ENCODE measurements at places on chromosomes 2 and 18.
A peak's percentile ranks its signal among the peaks of the same experiment; 100 is the strongest.

- H3K36me3 ChIP-seq, result no peaks in the 10 kb centered on the region
- no peak overlapping the region for H3K27ac ChIP-seq
- no peaks in the 10 kb centered on the region for H3K27me3 ChIP-seq
These were observed 19.5 kb upstream of the REG3A start for GRCh38 chr2:79179036-79179435.

GRCh38 chr2:225337183-225337582, 62.3 kb upstream of the NYAP2 start:
- no peaks in the 10 kb centered on the region for H3K36me3 ChIP-seq
- H3K27ac ChIP-seq, result no peak overlapping the region
- H3K27me3 ChIP-seq, result no peaks in the 10 kb centered on the region
- no peaks in the 10 kb centered on the region for H3K4me1 ChIP-seq
- H3K4me3 ChIP-seq, result no peak overlapping the region

- DNase-seq, result no peak
- H3K27me3 ChIP-seq, result no peaks in the 10 kb centered on the region
- H3K27ac ChIP-seq, result peak overlapping the region; percentile 75
- H3K36me3 ChIP-seq, result peaks cover 6% of the 10 kb centered on the region
- peak overlapping the region; percentile 89 for H3K4me3 ChIP-seq
- peaks cover 12% of the 10 kb centered on the region for H3K4me1 ChIP-seq
These were observed 2.5 kb downstream of the SP3 start for GRCh38 chr2:173962583-173963110.

GRCh38 chr2:36701391-36701795, 4.9 kb downstream of the VIT start:
- peaks cover 43% of the 10 kb centered on the region for H3K4me1 ChIP-seq
- no peak overlapping the region for H3K27ac ChIP-seq
- H3K27me3 ChIP-seq, result no peaks in the 10 kb centered on the region
- no peak for DNase-seq
- H3K36me3 ChIP-seq, result no peaks in the 10 kb centered on the region

GRCh38 chr2:77520641-77521547, 1.3 kb downstream of the LRRTM4 start:
- no peaks in the 10 kb centered on the region for H3K27me3 ChIP-seq
- no peak overlapping the region for H3K4me3 ChIP-seq
- no peak for DNase-seq

GRCh38 chr18:13390711-13391110, 172.2 kb downstream of the LDLRAD4 start:
- no peak overlapping the region for H3K4me3 ChIP-seq
- peak; percentile 45 for DNase-seq
- no peaks in the 10 kb centered on the region for H3K36me3 ChIP-seq
- H3K27ac ChIP-seq, result no peak overlapping the region
- H3K27me3 ChIP-seq, result peaks cover 2% of the 10 kb centered on the region

DNA sequence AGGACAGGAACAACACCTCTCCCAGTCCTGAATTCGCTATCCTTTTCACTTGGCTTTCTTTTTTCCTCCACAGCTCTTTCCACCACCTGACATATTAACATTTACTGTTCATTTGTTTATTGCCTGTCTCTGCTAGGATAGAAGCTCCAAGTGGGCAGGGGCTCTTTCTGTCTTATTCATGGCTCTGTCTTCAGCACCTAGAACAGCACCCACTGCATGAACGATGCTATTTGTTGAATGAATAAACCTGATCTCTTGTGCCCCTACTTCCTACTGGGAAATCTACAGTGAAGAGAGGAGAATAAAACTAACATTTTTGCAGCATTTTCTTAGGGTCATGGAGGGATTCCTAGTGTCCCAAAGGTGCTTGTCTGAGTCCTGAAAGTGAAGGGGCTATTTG, 24.4 kb upstream of the GAREM2 start:
- no peak overlapping the region for H3K27ac ChIP-seq
- peak; percentile 18 for DNase-seq
- H3K27me3 ChIP-seq, result peaks cover 7% of the 10 kb centered on the region
- H3K36me3 ChIP-seq, result no peaks in the 10 kb centered on the region
- H3K4me3 ChIP-seq, result no peak overlapping the region
- H3K4me1 ChIP-seq, result peaks cover 6% of the 10 kb centered on the region

GRCh38 chr2:191318037-191318728, 73.0 kb downstream of the MYO1B start:
- peak overlapping the region; percentile 79 for H3K27ac ChIP-seq
- H3K36me3 ChIP-seq, result peaks cover under 1% of the 10 kb centered on the region
- H3K4me1 ChIP-seq, result peaks cover 66% of the 10 kb centered on the region
- DNase-seq, result peak; percentile 55
- no peaks in the 10 kb centered on the region for H3K27me3 ChIP-seq

GRCh38 chr2:234330902-234331301, 166.0 kb downstream of the ARL4C start:
- no peak overlapping the region for H3K4me3 ChIP-seq
- no peaks in the 10 kb centered on the region for H3K36me3 ChIP-seq
- H3K27ac ChIP-seq, result no peak overlapping the region

- H3K4me3 ChIP-seq, result no peak overlapping the region
- peaks cover 4% of the 10 kb centered on the region for H3K4me1 ChIP-seq
- no peaks in the 10 kb centered on the region for H3K27me3 ChIP-seq
- no peak overlapping the region for H3K27ac ChIP-seq
These were observed 46.7 kb downstream of the ARHGAP28 start for GRCh38 chr18:6776188-6776587.

DNA sequence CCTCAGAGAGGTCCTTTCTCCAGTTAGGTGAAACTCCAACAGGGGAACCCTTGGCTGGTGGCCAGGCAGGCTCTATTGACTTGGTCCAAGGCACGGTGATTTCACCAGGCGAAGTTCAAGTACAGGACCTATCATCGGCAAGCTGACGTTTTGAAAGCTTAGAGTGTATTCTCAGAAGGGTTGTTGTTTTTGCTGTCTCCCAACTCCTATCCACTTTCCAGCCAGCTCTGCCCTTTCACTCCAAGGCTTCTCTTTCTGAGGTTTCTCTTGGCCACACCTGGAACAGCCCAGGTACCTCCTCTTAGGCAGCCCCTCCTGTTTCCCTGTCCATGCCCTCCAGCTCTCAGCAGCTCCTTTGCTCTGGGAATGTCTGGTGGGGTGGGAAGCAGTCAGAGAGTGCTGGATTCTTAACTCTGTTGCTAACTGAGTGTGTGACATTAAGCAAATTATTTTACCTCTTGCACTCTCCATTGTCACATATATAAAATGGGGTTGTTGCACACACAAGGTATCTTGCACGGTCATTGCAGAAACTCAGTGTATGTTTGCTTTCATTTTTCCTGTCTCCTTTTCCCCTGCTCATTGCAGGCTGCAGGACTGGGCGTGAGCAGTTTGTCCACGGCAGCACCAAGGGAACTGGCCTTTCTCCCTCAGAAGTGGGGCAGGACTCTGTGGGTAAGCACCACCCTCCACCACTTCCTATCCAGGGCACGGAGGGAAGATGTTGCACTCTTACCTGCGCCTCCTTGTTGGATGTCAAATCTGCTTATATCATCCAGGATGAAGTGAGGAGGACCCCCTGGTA, 30.2 kb downstream of the CAPN13 start:
- H3K4me3 ChIP-seq, result no peak overlapping the region
- no peaks in the 10 kb centered on the region for H3K36me3 ChIP-seq

DNA sequence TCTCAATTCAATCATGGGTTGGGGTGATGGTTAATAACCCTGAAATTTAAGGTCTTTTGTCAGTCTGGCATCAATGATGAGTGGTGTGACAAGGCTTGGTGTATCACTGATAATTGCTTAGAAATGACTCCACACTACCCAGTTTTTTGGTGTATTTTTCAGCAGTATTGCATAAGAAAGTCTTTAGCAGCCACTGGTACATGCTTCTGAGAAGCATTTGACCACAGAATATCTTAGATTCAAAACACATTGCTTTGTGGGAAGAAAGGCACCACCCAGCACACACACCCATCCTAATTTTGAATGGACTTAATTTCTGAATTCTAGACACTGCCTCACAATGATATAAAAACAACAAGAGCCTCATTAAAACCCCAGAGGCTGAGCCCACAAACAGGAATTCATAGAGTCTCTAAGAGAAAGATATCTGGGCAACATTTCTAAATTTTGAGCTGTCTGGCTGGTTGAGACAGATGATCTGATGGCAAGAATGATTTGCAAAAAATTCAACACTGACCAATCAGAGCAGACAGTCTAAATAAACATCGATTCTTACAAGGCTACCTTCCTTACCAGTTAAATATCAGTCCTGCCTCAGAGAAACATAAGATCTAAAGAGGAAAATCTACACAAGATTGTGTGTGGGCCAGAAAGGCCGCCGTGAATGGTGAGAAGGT, 114.7 kb upstream of the CYP1B1 start:
- H3K4me3 ChIP-seq, result no peak overlapping the region
- DNase-seq, result peak; percentile 75
- peaks cover 27% of the 10 kb centered on the region for H3K4me1 ChIP-seq

DNA sequence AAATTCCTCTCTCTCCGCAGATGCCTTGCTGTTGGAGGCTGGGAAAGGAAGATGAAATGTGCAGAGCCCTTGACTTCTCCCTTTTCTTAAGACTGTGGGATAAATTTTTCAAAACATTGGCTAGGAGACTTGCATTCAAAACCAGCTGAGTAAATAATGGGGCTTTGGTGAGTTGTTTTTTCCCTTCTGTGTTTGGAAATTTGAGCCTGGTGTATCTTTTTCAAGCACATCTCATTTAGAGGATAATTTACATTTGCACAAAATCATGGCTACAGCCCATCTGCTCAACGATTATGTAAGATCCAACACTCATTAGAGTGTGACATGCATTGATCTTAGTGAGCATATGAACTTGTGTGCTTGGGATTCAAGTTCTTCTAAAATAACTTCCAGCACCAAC, 112.1 kb upstream of the ATP8B1 start:
- no peak overlapping the region for H3K27ac ChIP-seq
- DNase-seq, result no peak
- H3K36me3 ChIP-seq, result no peaks in the 10 kb centered on the region

- no peak overlapping the region for H3K4me3 ChIP-seq
- no peaks in the 10 kb centered on the region for H3K36me3 ChIP-seq
- DNase-seq, result no peak
- no peaks in the 10 kb centered on the region for H3K4me1 ChIP-seq
These were observed 52.7 kb upstream of the LAMA1 start for GRCh38 chr18:7170292-7170691.

DNA sequence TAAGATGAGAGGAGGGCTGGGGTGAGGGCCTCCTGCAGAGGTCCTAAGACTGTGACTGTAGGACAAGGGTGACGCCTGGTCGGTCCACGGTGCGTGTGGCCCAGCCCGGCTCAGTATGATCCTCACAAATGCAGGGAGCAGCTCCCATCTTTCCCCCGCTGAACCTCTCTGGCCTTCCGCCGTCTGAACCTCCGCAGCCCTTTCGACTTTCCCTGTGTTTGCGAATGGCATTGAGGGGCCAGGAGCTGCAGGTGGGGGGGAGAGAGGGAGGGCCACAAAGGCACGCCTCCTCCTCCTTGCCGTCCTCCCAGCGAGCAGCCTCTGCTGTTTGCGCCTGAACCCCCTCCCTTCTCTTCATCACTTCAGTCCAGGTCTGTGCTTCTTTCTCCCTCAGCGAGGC, 68.6 kb upstream of the PXDN start:
- H3K27ac ChIP-seq, result no peak overlapping the region
- DNase-seq, result peak; percentile 55
- H3K36me3 ChIP-seq, result no peaks in the 10 kb centered on the region
- no peak overlapping the region for H3K4me3 ChIP-seq

- no peaks in the 10 kb centered on the region for H3K36me3 ChIP-seq
- H3K4me1 ChIP-seq, result peaks cover 5% of the 10 kb centered on the region
- H3K27ac ChIP-seq, result no peak overlapping the region
- no peaks in the 10 kb centered on the region for H3K27me3 ChIP-seq
- H3K4me3 ChIP-seq, result no peak overlapping the region
These were observed 368.7 kb downstream of the SLC4A3 start for GRCh38 chr2:219995991-219996765.

DNA sequence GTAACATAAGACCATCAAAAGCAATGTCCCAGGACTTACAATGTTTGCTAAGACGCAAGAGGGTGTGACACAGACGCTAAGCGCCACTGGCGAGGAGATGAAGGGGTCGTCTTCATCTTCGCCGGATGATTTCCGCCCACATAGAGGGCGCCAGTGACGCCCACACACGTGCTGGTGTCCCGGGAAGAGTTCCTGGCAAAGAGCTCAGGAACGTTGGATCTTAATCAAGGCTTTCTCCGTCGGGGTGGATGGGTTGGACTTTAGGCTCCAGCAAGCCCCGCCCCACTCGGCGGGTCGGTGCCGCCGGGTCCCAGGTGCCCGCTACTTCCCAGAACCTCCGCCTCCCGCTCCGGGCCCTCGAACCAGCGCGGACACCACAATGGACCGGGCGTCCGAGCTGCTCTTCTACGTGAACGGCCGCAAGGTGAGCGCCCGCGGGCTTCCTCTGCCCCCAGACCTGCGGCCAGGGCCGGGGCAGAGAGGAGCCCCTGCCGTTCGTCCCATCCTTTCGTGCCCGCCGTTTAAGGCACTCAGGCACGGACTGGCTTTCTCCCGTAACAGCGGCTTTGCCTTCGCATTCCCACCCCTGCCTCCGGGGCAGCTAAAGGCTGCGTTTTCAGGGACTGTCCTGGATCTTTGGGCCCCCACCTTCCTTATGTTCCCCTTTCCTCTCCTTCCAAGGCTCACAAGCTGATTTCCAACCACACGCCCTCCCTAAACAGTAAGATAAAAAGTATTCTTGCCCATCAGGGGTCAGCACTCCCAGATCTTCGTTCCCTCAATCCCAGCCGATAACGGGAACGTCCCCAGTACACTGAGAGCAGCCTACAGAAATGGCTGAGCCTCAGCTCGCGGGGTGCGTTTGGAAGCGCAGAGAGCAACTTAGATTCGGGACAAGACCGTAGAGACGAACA, at the start of gene AOX1:
Gene AOX1 (plus strand): TSS at position 285 of the 914 bp plus-strand sequence. CDS start 95 bp downstream, at position 380.
- peak within 1 kb of the TSS; percentile 82 for H3K4me3 ChIP-seq
- no peaks in the 10 kb centered on the region for H3K36me3 ChIP-seq
- peak; percentile 83 for DNase-seq
- H3K4me1 ChIP-seq, result peaks cover 4% of the 10 kb centered on the region
- H3K27me3 ChIP-seq, result no peaks in the 10 kb centered on the region

DNA sequence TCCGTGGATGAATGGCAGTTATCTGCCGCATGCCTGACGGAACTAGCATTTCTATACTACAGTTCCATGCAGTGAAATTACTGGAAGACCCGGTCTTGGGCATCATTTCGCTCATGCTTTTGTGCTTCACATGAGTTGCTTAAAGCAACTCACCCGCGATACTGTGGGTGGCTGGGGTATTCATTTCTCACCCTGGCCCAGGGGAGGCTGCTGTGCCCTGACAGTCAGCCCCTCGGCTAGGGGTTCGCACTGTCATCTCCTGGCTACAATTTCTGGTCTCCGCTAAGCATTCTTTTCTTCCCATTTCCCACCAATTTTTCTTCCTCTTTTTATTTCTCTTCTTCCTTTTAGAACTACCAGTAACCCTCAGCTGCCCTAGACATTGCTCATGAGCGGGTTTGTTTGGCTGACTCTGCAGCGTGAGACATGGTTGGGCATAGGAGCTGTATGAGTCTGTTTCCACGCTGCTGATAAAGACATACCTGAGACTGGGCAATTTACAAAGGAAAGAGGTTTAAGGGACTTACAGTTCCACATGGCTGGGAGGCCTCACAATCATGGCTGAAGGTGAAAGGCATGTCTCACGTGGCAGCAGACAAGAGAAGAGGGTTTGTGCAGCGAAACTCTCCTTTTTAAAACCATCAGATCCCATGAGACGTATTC, 16.5 kb upstream of the CNDP2 start:
- H3K27ac ChIP-seq, result no peak overlapping the region
- H3K36me3 ChIP-seq, result no peaks in the 10 kb centered on the region
- H3K4me3 ChIP-seq, result no peak overlapping the region
- H3K27me3 ChIP-seq, result peaks cover 6% of the 10 kb centered on the region
- DNase-seq, result no peak
- no peaks in the 10 kb centered on the region for H3K4me1 ChIP-seq
